ENCODE measurements at places on chromosomes 2 and 18.

- no peak for DNase-seq
These were observed 8.2 kb upstream of the KCTD1 start for GRCh38 chr18:26556573-26556972.

- no peak for DNase-seq
These were observed 200.8 kb downstream of the RAB3GAP1 start for GRCh38 chr2:135252805-135253458.

DNA sequence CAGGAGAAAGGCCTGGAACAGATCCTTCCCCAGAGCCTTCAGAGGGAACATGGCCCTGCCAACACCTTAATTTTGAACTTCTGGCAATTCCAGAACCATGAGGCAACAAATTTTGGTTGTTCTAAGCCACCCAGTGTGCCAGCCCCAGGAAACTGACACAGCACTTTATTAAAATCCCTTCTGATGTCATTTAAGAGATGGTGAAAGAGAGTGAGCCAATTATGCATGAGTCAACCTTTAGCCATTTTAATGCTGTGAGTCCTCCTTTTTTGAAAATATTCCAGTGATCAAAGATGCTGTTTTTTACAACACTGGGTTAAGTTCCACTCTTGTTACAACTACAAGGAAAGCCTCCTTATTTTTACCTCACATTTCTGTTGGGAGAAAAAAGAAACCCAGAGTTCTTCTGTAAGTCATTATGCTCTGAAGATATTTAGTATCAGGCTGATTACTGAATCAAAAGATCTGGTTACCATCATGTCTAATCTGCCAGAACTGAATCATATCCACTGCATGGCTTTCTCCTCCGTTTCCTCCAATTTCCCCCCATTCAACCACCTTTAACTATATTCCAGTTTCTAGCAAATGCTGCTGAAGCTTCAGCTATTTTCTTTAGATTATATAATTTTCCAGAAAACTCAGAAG, 235.4 kb downstream of the TXNL1 start:
- DNase-seq = no peak

GRCh38 chr18:57630754-57631595, 9.3 kb upstream of the NARS1 start:
- DNase-seq = no peak
